NCI-H82 (cell line): ENCODE measurements at places on chromosomes 6 and 20.

GRCh38 chr20:58463256-58463655, 51.9 kb downstream of the APCDD1L start:
- DNase-seq: no peak

GRCh38 chr20:10651227-10651990, 22.4 kb downstream of the JAG1 start:
- no peak for DNase-seq

DNA sequence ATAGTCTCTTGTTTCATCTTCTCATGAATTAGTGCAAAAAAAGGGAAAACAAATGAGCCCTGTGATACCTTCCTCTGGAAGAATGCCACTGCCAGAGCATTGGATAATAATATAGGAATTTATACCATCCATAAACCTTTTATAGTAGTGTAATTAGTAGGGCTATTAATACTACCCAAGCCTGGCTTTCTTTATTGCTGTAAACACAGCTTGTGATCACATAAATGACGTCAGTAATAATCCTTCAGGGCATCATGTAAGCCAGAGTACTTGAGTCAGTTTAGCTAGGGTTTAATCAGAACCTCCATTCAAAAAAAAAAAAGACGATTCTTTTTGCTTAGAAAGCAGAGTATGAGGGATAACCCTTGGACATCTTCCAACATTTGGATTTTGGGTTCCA, 264.8 kb downstream of the SLC35F1 start:
- DNase-seq: no peak

DNA sequence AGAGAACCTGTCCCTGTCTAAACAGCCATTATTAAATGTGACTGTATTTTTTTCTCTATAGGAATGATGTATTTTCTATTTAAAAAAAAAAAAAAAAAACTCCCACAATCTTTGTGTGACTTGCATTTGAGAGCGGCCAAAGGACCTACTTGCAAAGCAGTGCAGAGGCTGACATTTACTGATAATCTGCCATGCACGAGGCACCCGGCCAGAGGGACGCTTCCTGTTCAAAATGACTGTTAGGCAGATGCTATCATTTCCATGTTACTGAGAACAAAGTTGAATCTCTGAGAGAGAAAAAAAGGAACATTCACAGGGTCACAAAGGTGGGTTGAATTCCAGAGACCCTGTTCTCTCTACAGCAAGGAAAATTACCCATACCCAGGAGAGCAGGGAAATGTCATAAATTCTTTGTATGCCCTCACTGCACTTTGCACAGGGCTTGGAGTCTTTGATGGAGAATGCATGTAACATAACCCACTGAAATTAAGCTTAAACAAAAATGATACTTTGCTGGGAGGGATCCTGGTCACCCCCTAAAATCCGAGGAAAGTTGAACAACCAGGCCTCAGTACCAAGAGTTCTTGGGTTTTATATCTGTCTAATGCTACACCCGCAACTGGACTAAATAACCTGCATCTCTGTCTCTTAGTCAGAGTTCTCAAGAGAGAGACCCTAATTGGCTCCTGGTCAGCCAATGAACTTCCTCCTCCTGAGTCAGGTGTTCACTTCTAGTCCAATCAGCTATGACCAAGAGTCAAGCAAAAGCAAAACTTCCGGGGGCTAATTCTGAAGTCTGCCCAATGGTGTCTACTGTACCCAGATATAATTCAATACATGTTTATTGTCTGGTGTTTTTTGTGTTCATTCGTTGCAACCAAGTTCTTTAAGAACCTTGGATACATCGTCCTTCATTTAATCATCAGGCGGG, 61.2 kb downstream of the GCLC start:
- DNase-seq: peak; percentile 20

DNA sequence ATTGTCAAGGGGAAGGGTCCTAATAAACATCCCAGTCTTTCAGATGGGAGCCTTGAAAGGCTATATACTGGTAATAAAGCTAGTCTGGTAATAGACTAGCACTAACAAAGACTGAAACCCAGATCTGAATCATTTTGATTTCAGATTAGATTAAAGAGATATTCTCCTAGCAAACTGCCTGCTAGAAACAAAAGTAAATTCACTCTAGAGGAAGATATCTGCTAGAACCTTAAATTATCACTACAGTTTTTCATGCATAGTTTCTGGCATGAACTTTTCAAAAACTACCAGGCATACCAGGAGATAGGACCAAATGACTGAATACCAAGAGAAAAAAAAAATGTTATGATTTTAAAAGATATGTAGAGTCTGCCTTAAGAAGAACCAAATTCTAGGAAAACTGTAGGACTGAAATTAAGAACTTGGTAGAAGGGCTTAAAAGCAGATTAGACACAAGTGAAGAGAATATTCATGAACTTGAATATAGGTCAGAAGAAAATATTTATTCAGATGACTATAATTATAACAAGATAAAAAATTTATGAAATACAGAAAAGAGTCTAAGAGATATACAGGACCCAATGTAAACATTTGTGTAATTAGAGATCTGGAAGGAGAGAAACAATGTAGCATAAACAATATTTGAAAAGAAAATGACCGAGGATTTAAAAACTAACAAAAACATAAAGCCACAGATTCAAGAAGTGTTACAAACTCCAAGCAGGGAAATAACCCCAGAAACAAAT, 141.6 kb downstream of the FOXO3 start:
- no peak for DNase-seq

- no peak for DNase-seq
These were observed 214.3 kb upstream of the TCF21 start for GRCh38 chr6:133674661-133675060.

GRCh38 chr20:34254979-34255378, 13.8 kb downstream of the ASIP start:
- DNase-seq: no peak

GRCh38 chr6:167996424-167997199, 859 bp upstream of the KIF25 start:
- DNase-seq: no peak

DNA sequence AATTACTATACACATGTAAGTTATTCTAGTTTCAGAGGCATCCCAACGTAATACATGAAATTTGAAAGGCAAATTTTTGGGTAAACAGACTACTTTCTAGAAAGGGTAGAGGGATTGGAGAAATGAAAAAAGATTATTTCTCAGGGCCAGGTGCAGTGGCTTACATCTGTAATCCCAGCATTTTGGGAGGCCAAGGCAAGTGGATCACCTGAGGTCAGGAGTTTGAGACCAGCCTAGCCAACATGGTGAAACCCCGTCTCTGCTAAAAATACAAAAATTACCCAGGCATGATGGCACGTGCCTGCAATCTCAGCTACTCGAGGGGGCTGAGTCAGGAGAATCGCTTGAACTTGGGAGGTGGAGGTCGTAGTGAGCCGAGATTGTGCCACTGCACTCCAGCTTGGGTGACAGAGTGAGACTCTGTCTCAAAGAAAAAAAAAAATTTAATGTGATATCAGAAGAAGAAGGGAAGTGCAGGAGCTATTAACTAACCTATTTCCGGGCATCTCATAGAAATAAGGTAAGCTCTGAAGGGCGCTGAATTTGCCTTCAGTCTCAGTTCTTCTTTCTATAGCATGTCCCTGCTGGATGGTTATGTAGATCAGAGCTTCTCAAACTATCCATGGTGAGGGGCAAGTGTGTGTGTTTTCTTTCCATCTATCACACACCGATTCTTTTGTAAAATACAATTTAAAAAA, 100.3 kb upstream of the MTHFD1L start:
- DNase-seq: no peak

DNA sequence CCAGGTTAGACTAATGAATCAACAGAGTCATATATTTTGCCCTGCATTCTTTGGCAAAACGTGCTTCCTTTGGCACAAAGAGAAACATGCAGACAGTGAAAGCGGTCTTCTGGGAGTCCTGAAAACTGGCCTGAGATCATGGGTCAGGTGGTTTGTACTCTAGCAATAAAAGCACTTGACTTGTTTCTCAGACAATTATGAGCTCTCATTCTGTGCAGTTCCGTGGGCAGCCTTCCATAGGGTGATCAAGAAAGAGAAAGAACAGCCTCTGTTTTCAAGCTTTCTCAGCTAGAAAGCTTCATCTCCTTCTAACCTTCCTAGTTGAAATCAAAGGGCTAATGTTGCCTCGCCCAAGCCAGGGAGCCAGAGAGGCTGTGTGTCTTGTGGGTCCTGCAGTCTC, 62.7 kb upstream of the ISM1 start:
- no peak for DNase-seq

GRCh38 chr20:48802216-48802615, 25.6 kb downstream of the PREX1 start:
- DNase-seq: no peak

GRCh38 chr6:123953920-123954319, 150.3 kb downstream of the NKAIN2 start:
- no peak for DNase-seq

DNA sequence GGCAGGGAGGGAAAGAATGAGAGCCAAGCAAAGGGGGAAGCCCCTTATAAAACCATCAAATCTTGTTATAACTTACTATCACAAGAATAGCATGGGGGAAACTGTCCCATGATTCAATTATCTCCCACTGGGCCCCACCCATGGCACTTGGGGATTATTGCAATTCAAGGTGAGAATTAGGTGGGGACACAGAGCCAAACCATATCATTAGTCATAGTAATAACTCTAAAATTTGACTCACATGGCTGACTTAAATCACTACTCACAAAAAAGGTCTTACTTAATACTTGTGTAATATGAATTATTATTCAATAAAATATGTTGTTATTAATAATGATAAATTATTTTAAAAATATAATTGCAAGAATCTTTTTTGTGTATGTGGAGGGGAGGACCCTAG, 178.1 kb upstream of the TCF21 start:
- no peak for DNase-seq
